ENCODE measurements at places on chromosomes 12 and 14. TPM values are rescaled to one million over a fixed set of nuclear protein-coding genes. Genes with fewer than 3 reads are reported as not detected.

Gene CHST11
- total RNA-seq = 56.7 TPM

Gene TMBIM4
- total RNA-seq = 101 TPM

Gene IL22
- total RNA-seq = not detected

Gene IFI27
- total RNA-seq = 315 TPM

Gene PLEKHG7
- 2.8 TPM for total RNA-seq

Gene KTN1
- 176 TPM for total RNA-seq

Gene RIC8B
- total RNA-seq = 18.9 TPM

Gene SCNN1A
- total RNA-seq = 17.5 TPM

Gene IL23A
- not detected for total RNA-seq

Gene SLC25A21
- not detected for total RNA-seq

Gene PAPLN
- total RNA-seq = 96.6 TPM

Gene CCND2
- total RNA-seq = 92.2 TPM

Gene CISTR
- not detected for total RNA-seq

Gene CNTN1
- 18.0 TPM for total RNA-seq

Gene SALL2
- total RNA-seq = 8.5 TPM

Gene MSI1
- total RNA-seq = 1.2 TPM

Gene GSC
- total RNA-seq = 0.44 TPM

Gene KRT81
- not detected for total RNA-seq

Gene NPAS3
- 2.9 TPM for total RNA-seq

Gene KRT5
- total RNA-seq = 0.22 TPM

Gene BIN2
- 2.8 TPM for total RNA-seq

Gene SCN8A
- total RNA-seq = 0.39 TPM

Gene SERPINA1
- 6.0 TPM for total RNA-seq

Gene ABCC9
- total RNA-seq = 41.6 TPM

Gene PTCSC3
- not detected for total RNA-seq

Gene CRIP2
- total RNA-seq = 221 TPM

Gene SLC5A8
- not detected for total RNA-seq

Gene MNAT1
- total RNA-seq = 48.8 TPM

Gene DPF3
- total RNA-seq = 5.4 TPM

Gene GON7
- total RNA-seq = 23.4 TPM

Gene FBXL14
- total RNA-seq = 11.7 TPM

Measured in tibial nerve (tissue), 4 donors.